ENCODE measurements at places on chromosomes 5 and 9.

GRCh38 chr5:160675988-160676387, 176.0 kb downstream of the ATP10B start:
- no peak for DNase-seq

DNA sequence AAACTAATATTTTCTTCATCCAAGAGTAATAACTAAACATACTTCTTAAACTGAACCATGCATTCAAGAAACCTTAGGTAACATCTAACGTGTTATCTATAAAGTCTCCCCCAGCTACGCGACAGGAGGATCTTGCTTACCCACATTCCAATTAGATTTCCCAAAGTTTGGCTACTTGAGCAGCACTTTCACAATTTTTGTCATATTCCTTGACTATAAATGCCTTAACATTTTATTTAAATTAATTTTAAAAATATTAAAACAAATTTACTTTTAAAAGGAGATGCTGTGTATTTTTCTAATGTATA, 25.3 kb upstream of the IFNE start:
- no peak for DNase-seq

GRCh38 chr9:112700085-112700484, 17.8 kb downstream of the INIP start:
- no peak for DNase-seq

GRCh38 chr9:118446943-118447639, 742.9 kb downstream of the TLR4 start:
- no peak for DNase-seq

DNA sequence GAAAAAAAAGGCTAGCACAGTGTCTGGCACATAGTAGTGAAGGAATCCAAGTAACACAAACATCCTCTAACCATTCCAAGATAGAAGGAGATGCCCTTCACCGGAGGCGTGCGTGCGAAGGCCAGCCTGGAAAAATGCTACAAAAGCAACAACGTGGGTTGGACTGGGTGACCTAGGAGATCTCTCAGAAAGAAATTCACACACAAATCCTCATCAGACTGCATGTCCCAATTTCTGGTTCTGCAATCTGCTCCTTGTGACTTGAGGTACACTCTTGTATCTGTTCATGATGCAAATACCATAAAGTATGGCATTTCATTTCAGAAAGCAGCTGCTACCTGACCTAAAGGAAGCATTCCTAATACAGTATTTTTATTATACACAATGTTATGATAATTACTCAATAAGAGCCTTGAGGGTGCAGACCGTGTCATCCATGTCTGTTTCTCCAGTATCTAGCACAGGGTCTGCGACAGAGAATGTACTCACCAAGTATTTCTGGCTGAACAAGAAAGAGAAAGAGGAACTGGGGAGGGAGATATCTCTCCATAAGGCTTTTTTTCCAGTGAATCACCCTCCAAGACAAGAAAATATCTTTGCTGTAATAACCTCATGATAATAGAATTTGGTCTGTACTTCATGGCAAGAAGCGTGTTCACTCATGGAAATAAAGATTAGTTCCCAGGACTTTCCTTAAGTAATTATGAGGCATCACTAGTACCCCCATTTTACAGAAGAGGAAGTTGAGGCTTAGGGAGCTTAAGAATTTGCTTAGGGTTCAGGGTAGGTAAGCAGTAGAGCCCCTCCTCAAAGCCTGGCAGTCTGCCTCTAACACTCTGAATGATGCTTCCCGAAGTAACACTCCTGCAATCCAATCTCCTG, 138.3 kb downstream of the CDK5RAP2 start:
- no peak for DNase-seq

GRCh38 chr5:150279330-150280020, 10.1 kb downstream of the CAMK2A start:
- DNase-seq = no peak

- DNase-seq = no peak
Observed at GRCh38 chr9:99401680-99402504, 179.8 kb downstream of the SEC61B start.

DNA sequence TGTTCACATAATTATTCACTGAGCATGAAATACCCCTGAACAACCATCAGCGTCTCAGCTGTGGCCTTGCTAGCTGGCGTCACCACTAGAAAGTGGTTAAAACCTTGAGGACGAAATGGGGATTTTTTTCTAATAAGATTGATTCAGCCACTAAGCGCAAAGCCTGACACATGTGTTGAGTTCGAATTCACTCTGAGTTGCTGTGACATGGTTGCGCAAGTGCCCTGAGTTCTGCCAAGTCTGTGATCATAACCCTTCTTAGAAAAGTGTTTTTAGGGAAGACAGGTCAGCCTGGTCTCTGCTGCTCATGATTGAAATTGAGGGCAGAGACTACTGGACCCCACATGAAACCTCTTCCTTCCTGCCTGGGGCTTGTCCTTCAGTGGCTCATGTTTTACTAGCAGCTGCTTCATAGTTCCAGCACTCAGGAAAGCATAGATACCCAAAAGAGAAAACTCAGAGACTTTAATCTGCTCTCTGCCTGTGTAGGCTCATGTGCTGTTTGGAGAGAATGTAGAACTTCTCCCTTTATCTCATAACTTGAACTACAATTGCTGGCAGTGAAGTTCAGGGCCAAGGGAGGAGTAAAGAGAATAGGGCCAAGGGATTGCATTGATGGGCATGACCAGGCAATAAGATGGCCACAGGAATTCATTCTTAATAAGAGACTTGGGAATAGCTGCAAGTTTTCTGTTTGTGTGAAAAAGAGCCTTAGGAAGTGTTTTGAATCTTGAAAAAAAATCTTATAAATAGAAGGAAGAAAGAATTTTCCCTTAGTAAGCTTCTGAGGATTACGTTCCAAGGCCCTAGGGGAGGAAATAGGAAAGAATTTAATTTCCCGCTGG, 66.8 kb upstream of the CXCL14 start:
- DNase-seq = no peak

DNA sequence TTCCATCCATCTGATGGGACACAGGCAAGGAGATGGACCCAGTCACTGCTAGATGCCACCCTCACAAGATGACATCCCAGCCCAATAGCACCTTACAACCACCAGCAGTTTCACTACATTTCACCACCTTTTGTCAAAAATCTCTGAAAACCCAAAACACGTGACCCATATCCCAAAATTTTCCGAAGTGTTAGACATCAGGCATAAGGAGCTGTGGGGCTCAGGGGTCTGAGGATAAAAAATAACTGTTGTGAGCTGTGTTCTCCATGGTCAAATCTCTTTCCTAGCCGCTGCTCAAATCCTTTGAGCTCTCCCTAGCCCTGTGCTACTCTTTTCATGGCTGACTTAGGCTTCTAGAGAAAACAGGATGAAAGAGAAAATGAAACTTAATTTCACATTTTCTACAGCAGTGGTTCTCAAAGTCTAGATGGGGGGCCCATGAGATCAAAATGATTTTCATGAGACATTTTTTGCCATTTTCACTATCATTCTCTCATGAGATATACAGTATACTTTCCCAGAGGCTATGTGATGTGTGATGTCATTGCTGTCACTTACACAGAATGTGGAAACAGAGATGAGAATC, 40.7 kb downstream of the TIMD4 start:
- DNase-seq = no peak

- DNase-seq = no peak
Observed at GRCh38 chr9:33939924-33940874, 108.5 kb downstream of the UBAP2 start.

DNA sequence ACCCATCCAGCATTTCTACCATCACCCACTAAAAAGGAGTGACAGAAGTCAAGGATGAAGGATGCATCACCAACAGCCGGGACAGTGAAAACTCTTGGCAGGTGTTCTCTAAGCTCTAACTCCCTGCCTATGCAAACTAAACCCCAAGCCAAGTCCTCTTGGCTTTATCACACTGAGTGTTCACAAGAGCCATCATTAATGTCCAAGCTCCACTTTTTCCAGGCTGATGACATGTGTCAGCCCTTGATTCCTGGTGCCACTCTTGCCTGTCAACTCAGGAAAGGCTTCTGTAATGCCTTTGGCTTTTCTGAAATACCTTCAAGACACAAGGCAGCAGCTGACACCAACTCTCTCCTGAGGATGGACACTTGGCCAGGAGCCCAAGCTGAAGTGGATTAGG, 86.9 kb downstream of the NR6A1 start:
- DNase-seq = no peak

DNA sequence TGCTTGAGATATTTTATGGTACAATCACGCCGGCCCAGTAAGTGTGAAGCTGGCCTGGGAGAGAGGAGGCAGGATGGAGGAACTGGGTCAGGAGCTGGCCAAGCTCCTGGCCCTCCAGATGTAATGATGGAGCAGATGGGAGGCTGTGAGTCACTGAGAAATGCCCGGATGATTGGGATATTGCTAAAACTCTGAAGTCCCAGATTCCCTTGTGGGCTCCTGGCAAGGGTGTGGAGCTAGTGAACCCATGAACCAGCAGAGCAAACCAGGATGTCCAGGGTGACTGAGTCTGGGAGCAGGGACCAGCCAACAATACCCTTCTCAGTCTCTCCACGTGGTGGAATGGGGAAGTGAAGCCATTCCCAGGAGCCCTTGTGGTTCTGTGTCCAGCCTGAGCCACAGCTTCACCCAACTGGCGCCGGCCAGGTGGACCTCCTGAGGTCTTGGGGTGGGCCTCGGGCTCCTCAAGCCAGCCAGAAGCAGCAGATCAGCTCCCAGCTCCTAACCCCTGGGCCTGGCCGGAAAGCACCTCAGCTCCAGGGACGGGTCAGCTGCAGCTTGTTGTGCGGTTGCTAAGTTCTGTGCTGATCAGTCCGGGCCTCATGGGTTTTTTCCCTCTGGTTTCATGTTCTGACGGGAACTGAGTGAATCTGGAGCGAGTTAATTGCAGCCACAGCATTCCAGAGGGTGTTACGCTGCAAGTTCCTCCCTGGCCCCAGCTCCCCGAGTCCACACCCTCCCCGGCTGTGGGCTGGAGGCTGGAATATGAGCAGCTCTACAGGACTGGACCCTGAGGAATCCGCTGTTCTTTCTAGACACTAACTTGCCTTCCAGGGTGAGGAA, 37.6 kb downstream of the DUSP1 start:
- no peak for DNase-seq

DNA sequence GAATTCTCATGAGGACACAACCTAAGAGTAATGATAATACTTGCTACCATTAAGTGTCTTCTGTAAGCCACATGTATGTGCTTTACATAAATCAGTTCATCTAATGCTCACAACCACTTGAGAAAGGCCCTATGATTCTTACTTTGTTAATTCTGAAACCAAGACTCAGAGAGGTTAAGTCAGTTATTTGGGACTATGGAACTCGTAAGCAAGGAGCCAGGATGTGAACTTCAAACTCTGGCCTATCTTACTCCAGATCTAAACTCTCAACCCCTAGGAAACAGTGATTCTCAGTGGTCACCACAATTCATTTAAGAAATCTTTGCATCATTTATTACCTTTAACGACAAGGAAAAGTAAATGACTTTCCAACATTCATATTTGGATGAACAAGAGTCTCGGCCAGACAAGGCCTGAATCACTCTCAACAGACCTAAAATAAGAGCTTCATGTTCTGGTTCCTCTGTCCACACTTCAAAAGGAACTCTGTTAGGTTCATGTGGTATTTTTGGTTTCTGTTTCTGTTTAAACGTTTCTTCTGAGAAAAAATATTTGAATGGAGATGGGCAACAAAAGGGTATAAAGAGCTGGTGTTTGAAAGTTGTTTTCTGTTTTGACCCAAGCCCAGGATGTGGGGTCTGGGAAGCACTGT, 104.8 kb downstream of the LPAR1 start:
- DNase-seq = no peak
